HTR-8/SVneo (cell line): ENCODE measurements at places on chromosomes 11 and 22.

- no peak for DNase-seq
Observed at GRCh38 chr11:28619846-28620540, 511.8 kb downstream of the METTL15 start.

GRCh38 chr11:109772892-109773291, 320.3 kb upstream of the ZC3H12C start:
- DNase-seq: no peak

GRCh38 chr22:20568502-20569058, 61.2 kb downstream of the MED15 start:
- DNase-seq: no peak

DNA sequence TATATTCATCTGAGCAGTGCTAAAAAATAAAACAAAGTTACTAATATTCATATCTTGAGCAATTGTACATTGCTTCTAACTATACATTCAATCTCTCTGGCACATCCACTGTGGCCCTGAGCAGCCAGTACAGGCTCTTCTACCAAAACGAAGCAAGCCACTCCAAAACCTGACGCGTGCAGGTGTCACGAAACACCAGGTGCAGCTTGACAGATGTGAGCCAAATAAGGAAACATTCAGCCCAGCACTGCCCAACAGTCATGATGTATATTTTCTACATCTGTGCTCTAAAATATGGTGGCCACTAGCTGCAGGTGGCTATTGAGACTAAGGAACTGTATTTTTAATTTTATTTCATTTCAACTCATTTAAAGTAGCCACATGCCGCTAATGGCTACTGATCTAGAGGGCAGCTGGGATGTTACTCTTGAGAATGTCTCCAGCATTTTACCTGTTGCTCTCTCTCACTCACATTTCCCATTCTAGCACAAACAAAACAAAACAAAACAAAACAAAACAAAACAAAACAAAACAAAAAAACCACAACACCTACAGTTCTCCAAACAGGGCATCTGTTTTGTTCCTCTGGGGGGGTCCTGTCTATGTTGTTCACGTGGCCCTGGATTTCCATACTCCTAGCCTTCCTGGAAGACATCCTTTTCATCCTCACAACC, 77.7 kb downstream of the LARGE1 start:
- no peak for DNase-seq

DNA sequence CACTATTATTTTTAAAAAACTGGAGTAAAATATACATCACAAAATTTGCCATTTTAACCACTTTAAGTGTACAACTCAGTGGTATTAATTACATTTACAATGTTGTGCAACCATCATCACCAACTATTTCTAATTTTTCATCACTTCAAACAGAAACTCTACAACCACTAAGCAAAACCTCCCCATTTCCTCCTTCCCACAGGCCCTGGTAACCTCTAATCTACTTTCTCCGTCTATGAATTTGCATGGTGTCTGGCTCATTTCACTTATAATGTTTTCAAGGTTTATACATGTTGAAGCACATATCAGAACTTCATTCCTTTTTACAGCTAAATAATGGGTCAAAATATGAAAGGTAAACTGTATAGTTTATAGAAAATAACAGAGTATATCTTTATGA, 24.4 kb downstream of the DDI1 start:
- no peak for DNase-seq
